ENCODE measurements at places on chromosomes 5 and 9.
A peak's percentile ranks its signal among the peaks of the same experiment; 100 is the strongest.

- no peak for DNase-seq
Observed at GRCh38 chr5:140690376-140690932, 716 bp downstream of the HARS1 start.

- peak; percentile 47 for DNase-seq
Observed at GRCh38 chr5:157471709-157472108, 11.7 kb downstream of the NIPAL4 start.

DNA sequence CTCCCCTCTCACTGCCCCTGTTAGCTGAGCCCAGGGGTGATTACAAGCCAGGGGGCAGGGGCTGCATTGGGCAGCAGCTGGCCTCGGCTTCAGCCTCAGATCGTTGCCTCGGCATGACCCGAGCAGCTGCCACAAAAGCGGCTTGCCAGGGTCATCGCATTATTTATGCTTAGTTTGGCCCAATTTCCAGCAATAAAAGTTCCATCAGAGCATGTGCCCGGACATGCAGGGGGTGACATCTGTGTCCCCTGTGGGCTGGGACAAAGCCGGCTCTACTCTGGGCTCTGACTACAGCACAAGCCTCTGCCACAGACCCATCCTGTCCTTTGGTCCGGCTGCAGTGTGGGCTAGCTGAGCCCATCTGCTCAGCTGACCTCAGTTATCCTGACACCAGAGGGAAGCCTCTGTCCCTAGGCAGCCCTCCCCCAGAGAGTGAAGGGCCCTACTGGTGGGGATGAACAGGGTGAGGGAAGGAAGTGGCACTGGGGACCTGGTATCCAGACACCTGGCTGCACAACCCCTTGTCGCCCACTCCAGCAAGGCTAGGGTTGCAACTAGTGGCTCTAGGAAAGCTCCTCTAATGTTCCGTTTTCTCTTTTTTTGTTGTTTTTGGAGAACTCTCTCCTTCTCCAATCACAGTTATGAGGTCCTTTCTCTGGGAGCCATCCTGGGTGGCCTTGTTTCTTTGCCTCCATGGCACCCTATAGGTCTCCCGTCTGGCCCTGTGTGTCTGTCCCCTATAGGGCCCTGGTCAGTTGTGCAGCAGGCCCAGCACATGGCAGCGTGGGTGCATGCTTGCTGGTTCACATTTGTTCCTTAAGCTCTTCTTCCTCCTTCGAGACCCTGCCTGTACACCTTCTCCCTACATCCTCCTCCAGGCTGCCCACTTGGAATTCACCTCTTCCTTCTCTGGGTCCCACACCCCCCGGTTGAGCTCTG, 13.3 kb upstream of the GADD45G start:
- no peak for DNase-seq

GRCh38 chr5:68732251-68732650, 361.6 kb upstream of the SLC30A5 start:
- no peak for DNase-seq

DNA sequence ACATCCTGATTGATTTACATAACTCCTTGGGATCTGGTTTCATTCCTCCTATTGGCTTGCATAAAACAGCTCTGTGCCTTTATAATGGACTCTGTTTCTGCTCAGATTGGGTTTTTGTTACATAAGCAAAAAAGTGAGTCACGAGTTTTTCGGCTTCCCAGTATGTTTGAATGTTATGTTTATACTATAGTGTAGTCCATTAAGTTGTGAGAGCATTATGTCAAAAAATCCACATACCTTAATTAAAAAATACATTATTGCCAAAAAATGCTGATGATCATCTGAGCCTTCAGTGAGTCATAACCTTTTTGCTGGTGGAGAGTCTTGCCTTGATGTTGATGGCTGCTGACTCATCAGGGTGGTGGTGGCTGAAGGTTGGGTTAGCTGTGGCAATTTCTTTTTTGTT, 144.6 kb downstream of the CCDC171 start:
- DNase-seq = no peak

GRCh38 chr5:172823840-172824362, 10.2 kb upstream of the ERGIC1 start:
- no peak for DNase-seq

- no peak for DNase-seq
Observed at GRCh38 chr5:135024956-135025729, 8.9 kb downstream of the PITX1 start.

- DNase-seq = no peak
Observed at GRCh38 chr9:371349-371748, 156.7 kb downstream of the DOCK8 start.

- DNase-seq = no peak
Observed at GRCh38 chr5:163252950-163253349, 184.4 kb upstream of the CCNG1 start.

DNA sequence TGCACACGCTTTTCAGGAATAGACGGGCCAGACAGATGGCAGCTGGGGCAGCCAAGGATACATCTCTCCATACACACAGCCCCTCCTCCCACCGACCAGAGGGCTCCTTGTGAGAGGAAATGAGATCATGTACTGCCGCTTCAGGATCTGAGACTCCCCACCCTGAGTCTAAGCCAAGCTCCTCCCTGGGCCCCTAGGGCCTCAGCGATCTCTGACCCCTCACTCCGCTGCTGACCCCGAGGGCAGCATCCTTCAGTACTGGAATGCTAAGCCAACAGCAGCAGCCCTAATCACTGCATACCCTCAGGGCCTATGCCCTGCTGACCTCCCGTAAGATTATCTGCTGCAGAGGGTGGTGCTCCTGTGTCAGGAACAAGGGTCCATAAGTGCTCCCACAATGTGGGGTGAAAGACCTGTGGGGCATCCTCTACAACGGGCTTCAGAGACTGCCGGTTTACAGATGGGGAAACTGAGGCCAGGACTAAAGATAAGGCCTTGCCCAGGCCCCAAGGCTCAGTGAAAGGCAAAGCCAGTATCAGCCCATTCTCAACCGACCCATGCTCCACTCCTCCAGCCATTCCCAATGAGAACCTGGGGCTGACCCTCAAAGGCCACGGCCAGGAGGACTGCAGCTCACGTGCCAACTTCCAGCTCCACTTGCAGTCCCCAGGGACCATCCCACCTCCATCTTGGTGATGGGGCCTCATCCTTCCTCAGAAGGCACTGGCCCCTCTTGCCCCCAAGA, 37.5 kb downstream of the BICD2 start:
- DNase-seq = no peak

GRCh38 chr5:4941957-4942830, 197.9 kb upstream of the ADAMTS16 start:
- peak; percentile 34 for DNase-seq

DNA sequence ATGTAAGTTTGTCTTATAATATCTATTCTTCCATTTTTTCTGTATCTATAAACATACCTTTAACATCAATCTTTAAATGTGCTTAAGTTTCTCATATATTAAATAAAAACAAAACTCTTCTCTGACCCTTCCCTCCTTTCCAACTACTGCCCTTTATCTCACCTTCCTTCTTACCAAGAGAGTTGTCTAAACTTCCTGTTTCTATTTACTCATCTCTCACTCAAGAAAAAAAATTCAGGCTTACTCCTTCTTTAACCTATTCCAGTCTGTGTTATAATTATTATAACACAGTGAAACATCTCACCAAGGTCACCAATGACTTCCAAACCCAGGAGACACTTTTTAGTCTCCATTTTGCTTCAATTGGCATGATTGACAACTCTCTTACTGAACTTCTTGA, 140.9 kb downstream of the CCDC171 start:
- no peak for DNase-seq

- peak; percentile 64 for DNase-seq
Observed at GRCh38 chr9:1083325-1083913, 33.3 kb downstream of the DMRT2 start.

- no peak for DNase-seq
Observed at GRCh38 chr5:133945568-133945967, 22.9 kb downstream of the C5orf15 start.

DNA sequence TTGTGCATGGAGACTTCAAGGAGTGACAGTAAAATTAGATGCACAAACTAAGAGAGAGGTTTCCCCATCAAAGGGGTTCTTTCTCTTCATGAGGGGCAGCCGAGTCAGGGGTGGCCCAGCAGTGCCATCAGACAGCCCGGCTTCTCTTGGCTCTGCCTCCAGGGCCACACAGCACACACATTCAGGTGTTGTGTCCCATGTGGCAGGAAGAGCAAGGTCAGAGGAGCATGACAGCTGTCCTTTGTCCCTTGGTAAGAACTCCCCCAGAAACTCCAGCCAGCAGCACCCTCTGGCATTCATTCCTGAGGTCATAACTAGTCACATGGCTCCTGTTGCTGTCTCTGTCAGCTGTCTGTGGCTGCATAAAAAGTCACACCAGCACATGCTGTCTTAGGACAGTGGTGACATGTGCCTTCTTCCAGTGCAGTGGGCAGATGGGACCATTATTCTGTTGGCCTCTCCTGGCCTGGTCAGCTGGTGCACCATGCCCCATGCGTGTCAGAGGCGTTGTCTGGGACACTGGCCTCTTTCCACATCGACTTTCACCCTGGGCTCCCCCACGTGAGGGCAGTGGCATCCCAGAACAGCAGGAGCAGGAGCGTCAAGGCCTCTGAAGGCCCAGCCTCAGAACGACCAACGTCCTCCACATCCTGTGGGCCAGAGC, 78.4 kb upstream of the OTULINL start:
- no peak for DNase-seq

- DNase-seq = no peak
Observed at GRCh38 chr5:154098465-154098864, 59.7 kb downstream of the MFAP3 start.

GRCh38 chr9:115018547-115019435, 88.4 kb upstream of the TNFSF8 start:
- DNase-seq = no peak

DNA sequence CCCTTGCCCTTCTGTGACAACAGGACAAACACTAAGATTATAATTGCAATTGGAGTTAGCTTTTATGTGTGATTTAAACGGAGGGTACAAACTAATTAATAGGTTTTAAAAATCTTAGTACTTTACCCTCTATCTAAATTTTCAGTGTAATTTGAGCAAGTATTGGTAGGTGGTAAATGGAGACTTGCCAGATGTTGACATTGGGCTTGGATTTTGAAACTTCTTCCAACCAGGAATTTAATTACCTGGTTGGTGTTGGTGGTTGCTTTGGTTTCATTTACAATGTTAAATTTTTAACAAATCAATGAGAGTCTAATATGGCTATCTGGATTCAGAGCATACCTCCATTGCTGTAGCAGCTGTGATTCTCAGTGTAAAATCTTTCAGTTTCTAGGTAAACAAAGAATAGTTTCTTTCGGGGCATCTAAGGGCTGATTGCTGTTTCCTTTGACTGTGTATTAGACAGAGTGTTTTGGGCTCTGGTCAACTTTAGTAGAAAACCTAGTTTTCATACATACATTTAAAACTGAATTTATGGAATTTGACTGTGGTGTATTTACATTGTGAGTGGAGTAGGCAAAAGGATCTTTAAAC, 1.9 kb downstream of the DAPK1 start:
- no peak for DNase-seq

- no peak for DNase-seq
Observed at GRCh38 chr9:113577525-113578261, 114.2 kb downstream of the RGS3 start.

GRCh38 chr5:43730832-43731342, 127.9 kb downstream of the NNT start:
- no peak for DNase-seq

DNA sequence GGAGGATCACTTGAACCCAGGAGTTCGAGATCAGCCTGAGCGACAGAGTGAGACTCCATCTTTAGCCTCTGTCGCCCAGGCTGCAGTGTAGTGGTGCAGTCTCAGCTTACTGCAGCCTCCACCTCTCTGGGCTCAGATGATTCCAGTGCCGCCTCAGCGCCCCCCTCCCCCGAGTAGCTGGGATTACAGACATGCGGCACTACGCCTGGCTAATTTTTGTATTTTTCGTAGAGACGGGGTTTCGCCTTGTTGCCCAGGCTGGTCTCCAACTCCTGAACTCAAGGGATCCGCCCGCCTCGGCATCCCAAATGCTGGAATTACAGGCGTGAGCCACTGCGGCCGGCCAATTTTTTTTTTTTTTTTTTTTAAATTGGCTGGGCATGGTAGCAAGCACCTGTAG, 2.3 kb upstream of the HSPA9 start:
- no peak for DNase-seq

- no peak for DNase-seq
Observed at GRCh38 chr9:82201196-82201595, 212.6 kb downstream of the SPATA31D1 start.

DNA sequence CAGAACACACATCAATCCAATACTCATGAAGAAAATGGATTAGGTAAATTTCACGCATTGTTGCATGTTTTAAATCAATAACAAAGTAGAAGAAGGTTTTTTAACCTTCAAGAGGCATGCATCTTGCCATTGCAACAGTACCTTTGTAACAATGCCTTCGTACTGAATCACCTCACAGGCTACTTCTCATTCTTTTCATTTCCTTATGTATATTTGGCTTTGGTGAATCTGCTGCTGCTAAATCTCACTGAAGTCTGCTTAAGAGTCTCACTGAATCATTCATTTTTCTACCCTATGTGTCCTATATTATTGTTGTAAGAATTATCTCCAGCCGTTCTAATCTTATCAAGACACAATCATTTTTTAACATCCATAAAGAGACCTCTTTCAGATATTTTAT, 152.5 kb downstream of the CDH10 start:
- no peak for DNase-seq

- DNase-seq = no peak
Observed at GRCh38 chr9:106400950-106401349, 462.0 kb upstream of the ZNF462 start.

DNA sequence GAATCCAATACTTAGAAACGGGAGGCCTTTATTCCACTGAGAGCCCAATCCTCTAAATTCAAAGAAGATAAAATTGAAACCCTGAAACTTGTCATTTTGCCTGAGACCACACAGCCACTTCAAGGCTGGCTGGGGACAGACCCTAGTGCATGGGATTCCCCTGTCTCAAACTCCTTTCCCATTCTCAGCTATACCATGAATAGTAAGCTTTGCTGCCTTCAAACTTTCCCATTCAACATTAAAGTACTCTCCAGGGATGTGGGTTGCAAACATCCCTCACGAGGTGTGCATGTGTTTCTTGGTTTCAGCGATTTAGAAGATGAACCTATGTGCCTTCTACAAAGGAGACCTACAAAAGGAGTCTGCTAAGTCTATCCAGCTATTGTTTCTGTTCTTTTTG, 64.6 kb downstream of the GABRB2 start:
- no peak for DNase-seq

DNA sequence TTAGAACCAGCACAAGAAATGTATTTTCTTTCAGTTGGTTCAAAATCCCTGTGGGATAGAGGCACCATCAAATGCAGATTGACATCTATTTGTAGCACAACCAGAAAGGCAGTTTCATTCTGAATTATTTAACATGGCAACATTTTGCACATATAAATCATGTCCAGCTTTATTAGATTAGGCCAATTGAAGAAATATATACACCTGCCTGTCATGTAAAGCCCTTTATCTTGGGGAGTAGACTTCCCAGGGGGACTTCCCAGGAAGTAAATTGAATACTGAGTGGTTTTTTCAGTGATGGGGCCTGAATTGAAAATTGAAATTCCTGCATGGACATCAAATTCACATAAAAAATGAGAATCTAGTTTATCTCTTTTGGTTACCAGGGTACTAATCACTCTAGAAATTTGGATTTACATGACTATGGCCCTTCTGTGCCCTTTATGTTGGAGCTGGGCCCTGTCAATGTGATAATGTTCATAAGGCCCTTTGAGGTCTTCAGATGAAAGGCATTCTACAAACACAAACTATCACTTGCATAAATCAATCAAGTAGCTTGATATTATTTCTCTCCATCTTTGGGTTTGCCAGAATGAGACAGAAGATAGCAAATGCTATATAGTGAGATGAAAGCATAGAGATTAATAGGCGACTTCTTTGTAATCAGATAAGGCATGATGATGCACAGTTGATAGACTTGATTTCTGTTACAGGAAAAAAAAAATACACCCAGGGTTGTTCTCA, 26.2 kb upstream of the ZNF608 start:
- no peak for DNase-seq

Measured in RPMI8226 (cell line).